ENCODE measurements at places on chromosomes 3 and 15.

DNA sequence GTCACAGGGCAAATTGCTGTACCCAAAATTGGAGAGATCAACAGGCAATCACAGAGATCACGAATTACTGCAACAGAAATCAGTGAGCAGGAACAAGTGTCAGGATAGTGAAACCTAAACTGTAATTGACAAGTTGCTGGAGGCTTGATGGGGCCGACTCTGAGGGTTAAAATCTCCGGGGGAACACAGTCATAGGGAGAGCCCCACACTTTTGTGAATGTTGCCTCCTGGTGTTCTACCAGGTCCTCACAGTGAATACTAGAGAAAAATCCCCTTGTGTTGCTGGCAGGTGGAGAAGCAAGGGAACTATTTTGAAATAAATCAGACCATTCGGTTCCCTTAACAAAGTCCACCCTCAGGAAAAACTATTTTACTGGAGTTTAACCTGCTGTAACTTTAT is 697.5 kb upstream of the CBLB start:
- DNase-seq = no peak

GRCh38 chr15:74398183-74398582 is 30.7 kb upstream of the CYP11A1 start:
- no peak for DNase-seq

DNA sequence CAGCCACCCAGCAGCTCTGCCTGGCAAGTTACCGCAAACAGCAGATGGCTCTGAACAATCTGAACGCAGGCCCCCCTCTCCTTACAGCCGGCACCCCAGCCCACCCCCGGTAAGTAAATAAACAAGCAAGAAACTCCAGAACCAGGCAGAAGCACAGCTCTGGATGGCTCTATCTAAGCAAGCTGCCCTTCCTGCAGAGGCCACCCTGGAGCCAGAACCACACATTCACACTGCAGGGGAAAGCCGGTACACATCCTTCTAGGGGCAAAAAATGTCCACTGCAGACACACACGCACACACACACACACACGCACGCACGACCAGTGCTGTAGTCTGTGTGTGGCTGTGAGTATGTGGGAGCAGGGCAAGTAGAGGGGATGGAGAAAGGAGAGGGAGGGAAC is 63.9 kb downstream of the ADCY5 start:
- peak; percentile 9 for DNase-seq

DNA sequence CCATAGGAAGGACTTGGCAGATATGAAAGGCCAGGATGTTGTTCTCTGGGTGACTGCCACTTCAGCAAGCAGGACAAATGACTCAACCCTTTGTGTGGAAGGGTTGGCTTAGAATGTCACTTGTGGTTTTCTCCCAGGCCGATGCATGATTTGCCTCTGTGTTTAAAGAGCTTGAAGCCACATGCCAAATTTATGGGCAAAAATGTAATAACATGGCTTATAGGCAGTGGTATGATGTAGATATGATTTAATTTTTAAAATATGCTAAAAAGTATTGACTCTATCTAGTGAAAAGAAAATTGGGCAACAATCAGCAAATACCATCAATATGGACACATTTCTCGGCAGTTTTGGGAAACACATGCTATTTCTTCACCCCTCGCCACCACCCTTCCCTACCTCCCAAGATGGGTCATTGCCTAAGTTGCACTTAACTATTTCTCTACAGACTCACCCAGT is 114.6 kb downstream of the CYP19A1 start:
- DNase-seq = peak; percentile 70

- DNase-seq = peak; percentile 40
Observed at GRCh38 chr3:151707216-151707615, 26.5 kb upstream of the AADACL2 start.

DNA sequence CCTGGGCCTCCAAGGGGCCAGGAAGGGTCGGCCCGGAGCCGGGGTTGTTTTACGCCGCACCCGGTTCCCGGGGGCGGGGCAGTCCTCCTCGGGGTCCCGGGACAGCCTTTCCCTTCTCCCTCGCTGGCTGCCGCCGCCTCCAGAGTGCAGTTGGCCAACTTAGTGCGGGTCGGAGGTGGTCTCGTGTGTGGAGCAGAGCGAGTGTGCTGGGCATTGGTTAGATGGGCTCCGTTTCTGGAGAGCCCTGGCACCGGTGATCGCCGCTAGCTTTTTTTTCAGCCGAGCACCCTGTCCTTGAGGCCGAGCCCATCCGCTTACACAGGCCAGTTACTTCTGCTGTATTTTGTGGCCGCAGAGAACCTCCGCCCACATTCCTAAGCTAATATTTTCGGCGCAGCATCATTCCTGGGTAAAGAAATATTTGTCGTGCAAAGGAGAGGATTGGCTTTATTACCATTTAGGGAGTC is 585 bp downstream of the KIF23 start:
- DNase-seq = peak; percentile 92
